ENCODE measurements at places on chromosomes 3 and 15.

DNA sequence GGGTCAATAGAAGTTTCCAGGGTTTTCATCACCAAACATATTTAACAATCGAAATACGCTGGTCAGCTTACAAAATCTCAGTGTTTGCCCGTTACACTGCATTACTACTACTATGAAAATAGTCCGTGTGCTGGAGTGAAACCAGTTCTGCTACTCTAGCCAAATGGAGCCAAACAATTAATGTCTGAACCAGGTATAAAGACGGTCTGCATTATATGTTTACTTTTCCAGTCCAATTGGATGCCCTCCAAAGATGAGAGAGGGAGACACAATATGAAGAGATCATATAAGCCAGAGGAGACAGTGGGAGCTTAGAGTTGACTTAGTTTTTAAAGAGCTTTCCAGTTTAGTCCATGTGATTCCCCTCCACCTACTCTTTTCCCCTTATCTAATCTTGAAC, 6.3 kb upstream of the DUT start:
- DNase-seq, result no peak

- no peak for DNase-seq
Observed at GRCh38 chr15:45333550-45333949, 44.8 kb downstream of the GATM start.

DNA sequence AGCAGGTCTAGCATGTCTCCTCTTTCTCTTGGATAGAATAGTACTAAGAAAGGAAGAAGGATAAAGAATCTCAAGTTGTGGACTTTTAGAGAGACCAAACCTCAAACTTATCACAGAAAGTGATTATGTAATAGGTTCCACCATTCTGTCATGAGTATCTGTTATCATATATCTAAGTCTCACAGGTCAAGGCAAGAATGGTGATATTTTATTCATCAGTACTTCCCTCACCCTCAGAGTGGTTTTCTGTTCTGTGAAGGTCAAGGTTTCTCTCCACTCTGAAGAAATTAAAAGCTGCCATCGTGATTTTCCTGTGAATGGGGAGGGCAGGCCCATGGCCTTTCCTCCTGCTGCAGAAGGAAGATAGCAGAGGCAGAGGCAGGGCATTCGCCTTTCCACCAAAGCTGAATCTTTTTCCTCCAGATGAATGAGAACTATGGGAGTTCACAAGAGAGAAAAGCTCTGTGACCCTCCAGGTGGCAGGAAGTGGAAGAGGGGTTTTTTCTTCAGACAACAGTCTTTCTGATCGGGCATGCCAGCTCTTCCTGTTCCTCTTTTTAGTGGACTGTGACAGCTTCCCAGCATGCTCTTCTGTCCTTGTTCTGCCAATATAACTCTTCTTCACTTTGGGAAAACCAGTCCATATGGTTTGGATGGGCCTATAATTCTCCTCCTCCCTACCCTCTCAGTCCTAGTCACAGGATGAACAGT, 37.1 kb upstream of the CCK start:
- DNase-seq, result no peak

DNA sequence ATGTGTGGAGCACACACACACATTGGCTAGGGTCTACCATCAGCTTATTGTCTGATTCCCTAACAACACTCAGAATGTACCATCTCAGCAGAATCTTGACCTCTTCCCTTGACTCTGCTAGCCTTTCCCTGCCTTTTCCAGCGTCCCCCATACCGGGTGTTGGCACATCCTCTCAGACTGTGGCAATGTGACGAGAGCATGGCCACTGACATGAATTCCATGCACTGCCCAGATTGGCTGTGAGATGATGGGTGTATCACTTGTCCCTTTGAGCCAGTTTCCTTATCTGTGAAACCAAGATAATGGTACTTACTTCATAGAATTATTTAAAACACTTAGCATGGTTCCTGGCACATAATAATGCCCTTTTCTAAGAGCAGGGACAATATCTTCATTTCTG, 60.3 kb upstream of the EIF1B start:
- no peak for DNase-seq

DNA sequence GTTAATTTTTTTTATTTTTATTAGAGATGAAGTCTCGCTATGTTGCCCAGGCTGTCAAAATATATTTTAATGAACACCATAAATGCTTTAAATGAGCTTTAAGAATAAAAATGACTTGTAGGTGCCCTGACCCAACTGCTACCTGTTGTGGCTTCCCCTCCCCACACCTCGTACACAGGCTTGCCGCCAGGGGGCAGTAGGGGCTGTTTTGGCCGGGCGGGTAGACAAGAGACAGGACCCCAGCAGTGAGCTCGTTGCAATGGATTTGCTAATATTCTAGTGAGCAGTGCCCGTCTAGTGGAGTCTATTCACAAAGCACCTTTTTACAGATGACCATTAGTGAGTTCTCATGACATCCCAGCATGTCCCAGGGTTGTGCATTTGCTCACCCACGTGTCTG, 418.1 kb downstream of the OCA2 start:
- DNase-seq, result no peak

DNA sequence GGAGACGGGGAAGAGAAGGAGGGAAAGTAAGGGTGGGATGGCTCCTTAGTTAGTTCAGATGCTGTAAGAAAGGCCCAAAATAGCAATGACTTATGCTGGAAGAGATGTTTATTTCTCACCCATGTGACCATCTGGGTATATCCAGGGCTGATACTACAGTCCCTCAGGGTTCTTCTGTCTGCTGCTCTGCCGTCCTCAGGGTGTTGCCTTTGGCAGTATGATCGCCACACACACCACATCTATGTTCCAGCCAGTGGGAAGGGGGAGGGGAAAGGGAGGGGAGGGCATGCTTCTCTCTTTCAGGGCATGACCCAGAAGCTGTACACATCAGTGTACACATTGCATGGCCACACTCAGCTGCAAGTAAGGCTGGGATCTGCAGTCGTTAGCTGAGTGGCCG, 10.2 kb downstream of the CD276 start:
- no peak for DNase-seq

DNA sequence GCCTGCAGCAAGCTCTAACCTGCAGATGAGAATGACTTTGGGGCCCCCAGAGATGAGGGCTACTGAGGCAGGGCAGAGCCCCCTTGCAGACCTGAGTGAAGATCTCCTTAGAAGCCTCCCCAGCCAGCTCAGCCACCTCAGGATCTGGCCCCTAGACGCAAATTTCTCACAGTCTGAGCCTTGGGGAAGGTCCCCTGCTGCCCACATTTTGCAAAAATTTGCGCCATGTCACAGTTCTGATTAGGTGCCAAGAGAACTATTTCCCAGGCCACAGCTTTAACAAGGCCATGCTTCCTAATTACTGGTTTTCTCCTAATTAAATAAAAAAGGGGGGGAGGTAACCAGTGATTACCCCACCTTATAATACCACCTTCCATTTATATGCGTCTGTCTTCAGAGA, 81.0 kb upstream of the HES1 start:
- DNase-seq, result no peak

- no peak for DNase-seq
Observed at GRCh38 chr15:88661041-88661700, 22.4 kb downstream of the ISG20 start.

DNA sequence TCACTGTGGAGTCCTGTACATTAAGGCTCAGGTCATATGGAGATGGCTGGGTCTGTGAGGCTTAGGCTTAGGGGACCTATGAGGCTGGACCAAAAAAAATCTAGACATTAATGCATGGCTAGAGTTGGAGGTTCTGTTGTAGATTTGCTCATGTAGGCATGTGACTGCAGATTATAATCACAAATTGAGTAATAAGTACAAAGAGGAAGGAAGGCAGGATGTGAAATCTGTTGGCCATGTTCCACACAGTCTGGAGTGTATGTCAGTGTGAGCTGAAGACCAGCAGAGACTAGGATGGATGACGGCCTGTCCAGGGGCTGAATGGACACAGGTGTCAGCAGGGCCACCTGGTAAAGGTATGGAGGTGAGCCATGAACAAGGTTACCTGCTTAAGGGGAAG, at the start of gene ST3GAL6:
Gene ST3GAL6 (plus strand): TSS at position 265 of the 400 bp plus-strand sequence. CDS start 5,101 bp downstream, outside the sequence.
- DNase-seq, result no peak

DNA sequence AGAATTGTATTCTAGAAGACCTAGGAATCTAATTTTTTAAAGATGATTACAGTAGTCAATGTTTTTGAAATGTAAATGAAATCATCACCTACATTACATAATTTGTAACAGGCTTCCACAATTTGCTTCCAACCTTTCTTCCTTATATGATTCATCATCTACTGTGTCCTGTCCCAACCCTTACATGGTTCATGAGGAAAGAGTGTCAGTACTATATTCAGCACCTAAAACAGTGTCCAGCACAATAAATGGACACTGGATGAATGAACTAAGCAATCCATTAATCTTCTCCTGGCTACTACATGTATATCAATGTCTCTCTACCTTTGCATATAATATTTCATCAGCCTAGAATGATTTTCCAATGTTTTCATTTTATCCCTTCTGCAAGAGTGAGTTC, 12.2 kb downstream of the FGF12 start:
- no peak for DNase-seq

- no peak for DNase-seq
Observed at GRCh38 chr3:39193391-39193790, 996 bp upstream of the XIRP1 start.

- DNase-seq, result no peak
Observed at GRCh38 chr3:129610276-129610675, 3.8 kb upstream of the PLXND1 start.

- DNase-seq, result no peak
Observed at GRCh38 chr3:118943597-118943996, 91.0 kb downstream of the IGSF11 start.

DNA sequence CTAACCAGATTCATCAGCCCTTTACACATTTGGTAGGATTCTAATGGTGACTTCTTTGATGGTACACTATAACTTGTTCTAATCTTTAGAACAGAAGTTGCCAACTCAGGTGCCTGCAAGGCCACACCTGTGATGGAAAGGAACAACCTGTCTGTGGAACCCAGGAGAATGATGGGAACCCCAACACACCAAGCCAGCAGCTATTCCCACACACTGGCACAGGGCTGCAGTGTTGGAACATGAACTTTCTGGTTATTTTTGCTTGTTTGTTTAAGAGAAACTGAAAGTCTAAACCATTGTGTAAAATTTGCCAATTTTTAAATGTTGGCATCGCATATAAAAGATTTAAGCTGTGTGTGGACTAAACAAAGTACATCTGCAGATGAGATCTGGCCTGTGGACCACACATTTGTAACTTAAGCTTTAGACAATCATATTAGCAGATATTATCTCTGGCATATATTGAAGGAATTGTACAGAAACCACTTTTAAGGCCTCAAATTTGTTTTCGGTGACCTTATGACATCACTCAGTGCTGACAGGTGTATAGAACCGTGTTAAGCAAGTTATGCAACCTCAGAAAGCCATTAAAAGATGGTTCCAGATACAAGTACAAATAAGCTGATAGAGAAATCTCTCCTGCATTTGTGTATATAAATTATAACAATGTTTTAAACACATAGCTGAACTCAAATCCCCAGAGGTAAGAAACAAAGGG, 242.9 kb downstream of the SLC9A9 start:
- DNase-seq, result no peak

DNA sequence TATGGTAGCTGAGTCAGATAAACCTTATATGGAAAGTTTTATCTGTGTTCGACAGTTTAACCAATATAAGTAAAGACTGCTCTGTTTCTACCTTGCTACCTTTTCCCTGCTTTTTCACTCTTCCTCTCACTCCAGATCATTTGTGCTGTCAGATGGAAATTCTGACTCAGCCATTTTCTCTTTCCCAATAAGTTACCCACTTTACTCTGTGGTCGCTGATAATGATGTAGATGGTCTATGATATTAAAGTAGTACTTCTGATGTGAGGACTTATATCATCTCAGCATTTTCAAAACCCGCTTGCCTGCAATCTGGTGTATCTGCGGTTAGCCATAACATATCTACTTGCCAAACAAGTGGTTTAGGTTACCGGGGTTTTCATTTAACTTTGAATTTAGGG, 15.0 kb upstream of the UTS2B start:
- DNase-seq, result no peak

DNA sequence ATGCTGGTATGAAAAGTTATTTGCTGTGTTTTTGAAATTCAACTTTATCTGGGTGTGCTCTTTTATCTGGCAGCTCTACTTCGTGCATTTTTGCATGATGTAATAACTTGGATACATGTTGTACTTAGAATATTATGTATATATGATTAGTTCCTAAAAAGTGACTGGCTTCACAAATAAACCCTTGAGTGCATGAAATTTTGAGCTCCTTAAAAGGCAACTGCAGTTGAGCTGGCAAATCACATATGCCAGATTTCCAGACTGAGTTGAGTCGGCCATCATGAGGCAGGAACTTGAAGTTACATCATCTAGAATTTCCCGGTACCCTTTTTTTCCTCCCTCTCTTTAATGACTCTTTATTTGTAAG, 162.5 kb downstream of the FNDC3B start:
- no peak for DNase-seq

DNA sequence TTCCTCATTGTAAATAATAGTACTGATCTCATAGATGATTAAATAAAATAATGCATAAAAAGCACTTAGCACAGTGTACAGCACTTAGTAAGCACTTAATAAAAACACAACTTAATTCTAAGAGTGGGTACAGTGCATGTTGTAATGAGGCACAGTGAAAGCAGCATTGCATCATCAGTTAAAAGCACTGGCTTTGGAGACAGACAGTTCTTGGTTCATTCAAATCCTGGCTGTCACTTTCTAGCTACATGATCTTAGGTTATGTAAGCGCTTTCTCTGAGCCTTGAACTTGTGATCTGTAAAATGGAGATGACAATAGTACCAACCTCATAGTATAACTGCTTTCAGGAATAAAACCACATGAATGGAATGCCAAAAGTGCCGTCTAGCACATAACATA, 151.5 kb downstream of the DPH6 start:
- DNase-seq, result no peak

DNA sequence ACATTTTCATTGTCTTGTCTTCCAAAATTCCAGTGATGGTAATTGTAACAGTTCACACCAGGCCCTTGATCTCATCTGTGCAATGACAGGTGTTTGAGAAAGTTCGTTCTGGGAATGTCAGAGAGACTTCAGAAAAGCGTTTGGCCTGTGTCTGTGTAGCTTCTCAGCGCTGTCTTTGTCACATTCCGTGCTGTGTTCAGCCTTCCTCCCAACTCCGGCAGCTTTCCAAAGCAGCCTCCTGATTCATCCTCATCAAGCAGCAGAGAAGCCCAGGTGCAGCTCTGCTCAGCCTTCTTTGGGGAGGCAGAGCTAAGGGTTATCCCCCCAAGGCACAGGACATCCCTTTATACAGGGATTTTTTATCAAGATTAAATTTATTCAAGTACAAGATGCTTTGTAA, 494.0 kb upstream of the SUCLG2 start:
- DNase-seq, result no peak

- no peak for DNase-seq
Observed at GRCh38 chr3:139533781-139534454, 5.6 kb downstream of the RBP1 start.

DNA sequence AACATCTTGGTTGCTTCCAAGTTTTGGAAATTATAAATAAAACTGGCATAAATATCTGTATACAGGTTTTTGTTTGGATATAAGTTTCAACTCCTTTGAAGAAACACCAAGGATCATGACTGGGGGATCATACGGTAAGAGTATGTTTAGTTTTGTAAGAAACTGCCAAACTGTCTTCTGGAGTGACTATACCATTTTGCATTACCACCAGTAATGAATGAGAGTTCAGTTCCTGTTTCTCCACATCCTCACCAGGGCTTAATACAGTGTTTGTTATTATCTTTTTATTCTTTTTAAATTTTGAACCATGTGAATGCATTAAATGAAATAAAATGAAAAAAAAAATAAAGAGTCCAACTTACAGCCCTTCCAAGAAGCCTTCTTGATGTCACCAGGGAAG, 3.7 kb upstream of the ANKUB1 start:
- no peak for DNase-seq

GRCh38 chr15:90871716-90872485, 3.5 kb downstream of the FURIN start:
- DNase-seq, result no peak
